GF-D8 (cell line): ENCODE measurements at places on chromosomes 6 and 20.
A peak's percentile ranks its signal among the peaks of the same experiment; 100 is the strongest.

DNA sequence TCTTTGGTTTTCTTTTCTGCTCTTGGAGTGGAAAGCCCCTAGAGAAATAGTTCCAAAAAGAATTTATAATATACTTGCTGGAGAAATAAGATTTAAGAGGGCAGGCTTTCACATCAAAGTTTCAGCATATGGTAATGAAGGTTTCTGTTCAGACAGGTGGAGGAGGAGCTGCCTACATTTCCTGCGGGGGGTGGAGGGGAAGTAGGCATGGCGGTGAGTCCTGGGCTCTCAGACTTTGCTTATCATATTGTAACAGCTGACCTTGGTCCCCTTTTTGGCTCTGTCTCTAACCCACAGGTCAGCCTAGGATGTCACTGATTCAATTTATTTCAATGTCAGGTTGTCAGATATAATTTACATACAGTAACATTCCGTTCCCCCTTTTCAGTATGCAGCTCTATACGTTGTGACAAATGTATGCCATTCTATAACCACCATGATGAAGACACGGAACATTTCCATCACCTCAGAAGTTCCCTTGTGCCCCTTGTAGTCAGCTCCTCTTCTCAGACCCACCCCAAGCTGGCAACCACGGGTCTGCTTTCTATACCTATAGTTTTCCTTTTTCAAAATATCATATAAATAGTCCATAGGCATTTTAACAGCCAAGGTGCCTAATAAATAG is 77.6 kb upstream of the GGTLC1 start:
- no peak for DNase-seq

DNA sequence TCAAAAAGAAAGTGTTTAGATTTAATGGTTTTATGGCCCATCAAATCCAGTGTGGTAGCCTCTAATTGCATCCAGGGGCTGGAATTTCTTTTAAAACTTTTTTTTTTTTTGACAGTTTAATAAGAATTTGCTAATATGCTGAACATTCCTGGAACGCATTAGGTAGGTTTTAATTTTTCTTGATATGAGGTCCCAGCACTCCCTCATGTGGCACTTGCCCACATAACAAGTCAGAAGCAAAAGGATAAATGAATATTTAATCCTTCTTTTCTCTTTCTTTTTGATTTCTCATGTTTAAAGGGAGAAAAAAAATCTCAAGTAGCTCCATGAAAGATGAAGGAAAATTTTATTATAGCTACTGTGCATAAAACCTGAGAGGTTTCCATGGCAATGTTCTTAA is 13.5 kb downstream of the HAO1 start:
- DNase-seq = no peak

GRCh38 chr6:170233286-170234205 is 57.3 kb downstream of the DLL1 start:
- DNase-seq = no peak

- DNase-seq = no peak
These were observed 95.9 kb downstream of the FYN start for GRCh38 chr6:111777357-111777756.

DNA sequence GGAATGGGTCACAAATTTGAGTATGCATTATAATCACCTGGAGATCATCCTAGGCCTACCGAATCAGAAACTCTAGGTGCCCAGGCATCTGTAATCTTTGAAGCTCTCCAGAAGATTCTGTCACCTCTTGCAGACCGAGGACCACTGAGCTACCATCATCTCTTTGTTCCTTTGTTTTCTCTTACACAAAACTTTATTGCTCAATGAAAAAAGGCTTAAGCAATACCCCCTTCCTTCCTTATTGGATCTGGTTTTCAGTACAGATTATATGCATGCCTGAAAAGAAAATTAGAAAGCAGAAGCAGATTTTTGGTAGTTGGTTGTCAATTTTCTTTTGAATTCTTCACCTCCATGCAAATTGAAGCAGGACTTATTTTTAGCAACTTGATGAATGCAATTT is 31.3 kb downstream of the STX11 start:
- peak; percentile 87 for DNase-seq
